Activated CD4-positive, alpha-beta T cell treated with anti-CD3 and anti-CD28 coated beads, Interleukin-2, amount 50 U/mL, for 24 hours (primary cell): ENCODE measurements at places on chromosomes 12 and 14.

GRCh38 chr12:47995981-47996401, 8.3 kb downstream of the COL2A1 start:
- DNase-seq, result no peak

DNA sequence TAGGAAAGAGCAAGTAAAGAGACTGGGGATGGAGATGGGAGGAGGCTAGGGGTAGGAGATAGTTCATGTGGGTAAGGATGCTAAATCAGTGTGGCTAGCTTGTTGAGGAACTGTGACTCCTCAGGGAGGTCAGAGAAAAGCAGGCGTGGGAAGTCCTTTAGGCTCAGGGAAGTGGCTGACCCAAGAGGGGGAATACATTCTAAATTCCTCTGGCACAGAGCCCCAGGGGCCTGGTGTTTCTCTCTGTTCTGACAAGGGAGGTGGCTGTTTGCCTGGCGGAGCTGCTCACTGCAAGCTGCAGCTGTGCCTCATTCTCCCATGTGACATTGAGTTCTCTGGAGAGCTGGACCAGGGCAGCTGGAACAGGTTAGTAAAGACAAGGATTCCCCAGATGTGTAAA, 152.2 kb upstream of the SLC38A2 start:
- no peak for DNase-seq

DNA sequence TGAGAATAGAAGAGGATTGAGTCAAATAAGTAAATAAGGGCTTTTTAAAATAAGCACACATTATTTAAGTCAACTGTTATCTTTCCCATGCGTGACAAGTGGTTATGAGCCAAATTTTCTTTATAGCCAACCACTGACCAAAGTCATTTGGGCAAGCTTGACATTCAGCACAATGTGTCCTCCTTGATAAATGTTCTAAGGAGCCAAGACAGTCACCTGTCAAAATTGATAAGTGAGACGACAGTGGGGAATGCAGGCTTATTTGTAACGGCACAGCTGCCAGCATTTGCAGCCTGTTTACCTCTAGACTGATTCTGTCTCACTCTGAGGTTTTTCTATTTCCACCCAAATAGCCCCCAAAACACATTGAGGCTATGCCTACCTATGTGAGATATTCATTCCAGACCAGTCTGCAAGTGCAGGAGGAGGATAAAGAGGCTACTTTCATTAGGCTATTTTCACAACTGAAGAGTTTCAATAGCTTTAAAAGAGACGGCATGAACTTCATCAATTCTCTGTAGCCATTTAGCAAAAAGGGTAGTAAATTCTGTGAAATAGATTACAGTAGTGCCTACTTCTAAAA, 339.5 kb downstream of the PDZRN4 start:
- no peak for DNase-seq

GRCh38 chr14:67926821-67927220, 107.2 kb downstream of the RAD51B start:
- no peak for DNase-seq

- DNase-seq, result no peak
These were observed 8.3 kb upstream of the SP7 start for GRCh38 chr12:53344487-53344823.

DNA sequence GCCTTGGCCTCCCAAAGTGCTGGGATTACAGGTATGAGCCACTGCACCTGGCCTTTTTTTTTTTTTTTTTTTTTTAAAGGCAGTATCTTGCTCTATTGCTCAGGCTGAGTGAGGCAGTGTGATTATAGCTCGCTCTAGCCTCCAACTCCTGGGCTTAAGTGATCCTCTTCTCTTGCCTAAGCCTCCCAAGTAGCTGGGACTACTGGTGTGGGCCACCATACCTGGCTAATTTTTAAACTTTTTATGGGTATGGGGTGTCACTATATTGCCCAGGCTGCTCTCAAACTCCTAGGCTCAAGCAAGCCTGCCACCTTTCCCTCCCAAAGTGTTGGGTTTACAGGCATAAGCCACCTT, 58.6 kb downstream of the DIP2B start:
- DNase-seq, result no peak

- no peak for DNase-seq
These were observed 74.9 kb downstream of the SLC25A47 start for GRCh38 chr14:100398044-100398443.

DNA sequence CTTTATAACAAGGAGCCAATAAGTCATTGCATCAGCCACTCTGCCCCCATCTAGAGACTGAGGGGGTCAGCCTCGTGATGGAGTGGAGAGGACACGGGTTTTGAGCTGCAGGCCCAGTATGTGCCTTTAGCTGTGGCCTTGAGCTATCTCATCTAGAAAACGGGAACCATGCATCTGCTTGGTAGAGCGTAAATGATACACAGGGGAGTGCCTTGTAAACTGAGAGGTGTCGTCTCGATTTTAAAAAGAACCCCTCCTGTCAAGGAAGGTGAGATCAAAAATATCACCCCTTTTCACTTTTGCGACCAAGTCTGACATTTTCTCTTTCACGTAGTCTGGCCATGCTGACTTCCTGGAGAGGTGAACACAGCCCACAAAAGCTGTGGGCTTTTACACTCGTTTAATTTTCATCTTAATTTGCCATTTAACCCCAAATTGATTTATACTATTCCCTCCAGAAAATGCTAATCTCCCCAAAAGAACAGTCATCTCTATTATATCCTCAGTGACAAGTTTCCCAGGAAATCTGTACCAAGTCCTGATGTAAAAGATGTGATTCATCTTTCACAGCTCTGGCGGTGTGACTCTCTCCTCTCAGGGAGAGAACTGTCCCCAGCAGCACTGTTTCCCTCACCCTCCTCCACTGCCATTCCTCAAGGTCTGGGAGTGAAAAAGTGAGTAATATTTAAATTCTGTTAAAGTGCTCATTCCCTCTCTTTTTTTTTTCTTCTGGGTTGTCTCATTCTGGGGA, 30.6 kb downstream of the VCPKMT start:
- DNase-seq, result no peak

DNA sequence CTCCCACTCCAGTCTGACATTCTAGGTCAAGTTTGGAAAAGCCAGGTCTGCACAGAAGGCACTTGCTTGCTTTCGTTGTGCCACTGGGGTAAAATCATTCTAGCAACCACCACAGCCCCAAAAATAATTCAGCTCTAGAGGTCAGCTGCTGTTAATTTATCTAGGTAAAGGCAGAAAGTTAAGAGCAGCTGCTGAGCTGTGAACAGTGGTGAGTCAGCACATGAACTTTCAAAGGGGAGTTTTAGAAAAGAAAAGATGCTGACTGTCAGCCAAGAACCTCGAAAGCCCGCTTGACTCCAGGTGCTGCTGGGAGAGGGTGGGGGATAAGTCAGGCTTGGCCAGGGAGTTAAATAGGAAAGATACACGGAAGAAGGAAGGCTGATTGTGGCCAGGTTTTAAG, 12.7 kb downstream of the CCDC197 start:
- DNase-seq, result no peak

DNA sequence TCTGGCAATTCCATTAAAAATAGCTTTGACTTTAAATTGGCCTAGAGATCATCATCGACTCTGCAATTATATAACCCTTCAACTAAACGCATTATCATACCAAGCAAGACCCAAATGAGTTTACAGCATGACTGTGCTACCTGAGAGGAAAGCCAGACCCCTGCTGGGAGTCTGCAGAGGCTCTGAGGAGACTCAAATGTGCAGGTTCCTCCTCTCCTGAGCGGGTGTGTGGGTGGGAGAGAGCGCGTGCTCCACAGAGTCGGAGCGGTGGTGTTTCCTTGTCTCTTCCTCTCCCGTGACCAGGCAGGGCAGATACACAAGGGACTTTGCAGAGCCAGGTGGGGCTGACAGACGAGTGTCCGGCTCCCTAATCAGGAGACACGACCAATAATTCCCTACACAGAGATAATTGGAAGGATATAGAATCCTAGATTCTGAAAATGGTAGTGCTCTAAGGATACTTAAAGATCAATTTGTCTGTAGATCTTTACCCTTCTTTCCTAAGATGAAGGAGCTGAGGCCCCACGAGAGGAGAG, 74.1 kb downstream of the SLC8A3 start:
- no peak for DNase-seq

- no peak for DNase-seq
These were observed 767.7 kb downstream of the DIO2 start for GRCh38 chr14:79443602-79444001.

- DNase-seq, result no peak
These were observed 113.7 kb upstream of the NCOR2 start for GRCh38 chr12:124680863-124681778.

GRCh38 chr14:42429401-42429800, 822.7 kb downstream of the LRFN5 start:
- no peak for DNase-seq

- DNase-seq, result no peak
These were observed 311.5 kb downstream of the NOVA1 start for GRCh38 chr14:26286081-26286912.

DNA sequence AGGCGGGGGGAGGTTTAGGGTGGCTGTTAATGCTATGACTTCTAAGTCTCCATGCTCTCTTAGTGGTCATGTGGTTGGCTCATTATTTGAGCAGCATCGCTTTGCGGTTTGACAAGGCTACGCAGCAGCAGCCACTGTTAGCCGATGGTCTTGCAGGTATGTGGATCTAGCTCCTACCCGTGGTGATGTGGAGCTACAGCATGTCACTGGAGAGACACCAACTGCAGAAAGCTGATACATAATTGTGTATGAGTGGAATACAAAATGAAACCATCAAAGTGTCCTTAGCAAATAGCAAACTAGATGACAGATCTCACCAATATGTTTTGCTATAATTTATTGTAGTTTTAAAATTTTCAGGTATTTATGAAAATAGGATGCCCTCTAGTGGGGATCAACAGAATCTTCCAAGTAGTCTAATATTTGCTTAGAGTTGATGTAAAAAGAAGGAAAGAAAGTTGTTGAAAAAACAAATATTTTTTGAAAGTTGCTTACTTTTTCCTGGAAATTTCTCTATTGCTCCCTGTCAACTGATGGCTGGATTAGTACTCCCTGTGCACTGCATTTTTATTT, 94.9 kb downstream of the NAV3 start:
- no peak for DNase-seq

DNA sequence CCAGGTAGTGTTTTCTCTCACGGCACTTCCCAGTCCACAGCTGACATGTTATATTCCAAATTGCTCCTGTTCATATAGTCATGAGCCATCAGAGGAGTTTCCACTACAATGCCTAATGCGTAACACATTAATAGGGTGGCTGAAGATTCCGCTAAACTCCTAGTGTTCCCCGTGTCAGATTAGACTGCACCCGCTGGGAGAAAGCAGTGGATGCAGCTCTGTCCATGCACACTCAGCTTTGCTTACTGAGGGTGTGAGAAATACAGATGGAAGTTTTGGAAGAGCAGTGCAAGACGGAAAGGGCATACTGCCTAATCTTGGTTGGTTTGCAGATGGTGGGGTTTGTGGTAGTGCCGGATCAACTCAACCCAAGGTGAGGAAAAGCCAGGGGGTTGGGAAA, 5.6 kb downstream of the PPP1R3E start:
- DNase-seq, result no peak
